ENCODE measurements at places on chromosomes 6 and 20. TPM values are rescaled to one million over a fixed set of nuclear protein-coding genes. Genes with fewer than 3 reads are reported as not detected.

GRCh38 chr6:144158133-144158532, 7.8 kb downstream of the STX11 start:
- peak; percentile 93 for DNase-seq

- DNase-seq, result no peak
Measured at GRCh38 chr6:152821525-152821924, 70.9 kb downstream of the VIP start.

DNA sequence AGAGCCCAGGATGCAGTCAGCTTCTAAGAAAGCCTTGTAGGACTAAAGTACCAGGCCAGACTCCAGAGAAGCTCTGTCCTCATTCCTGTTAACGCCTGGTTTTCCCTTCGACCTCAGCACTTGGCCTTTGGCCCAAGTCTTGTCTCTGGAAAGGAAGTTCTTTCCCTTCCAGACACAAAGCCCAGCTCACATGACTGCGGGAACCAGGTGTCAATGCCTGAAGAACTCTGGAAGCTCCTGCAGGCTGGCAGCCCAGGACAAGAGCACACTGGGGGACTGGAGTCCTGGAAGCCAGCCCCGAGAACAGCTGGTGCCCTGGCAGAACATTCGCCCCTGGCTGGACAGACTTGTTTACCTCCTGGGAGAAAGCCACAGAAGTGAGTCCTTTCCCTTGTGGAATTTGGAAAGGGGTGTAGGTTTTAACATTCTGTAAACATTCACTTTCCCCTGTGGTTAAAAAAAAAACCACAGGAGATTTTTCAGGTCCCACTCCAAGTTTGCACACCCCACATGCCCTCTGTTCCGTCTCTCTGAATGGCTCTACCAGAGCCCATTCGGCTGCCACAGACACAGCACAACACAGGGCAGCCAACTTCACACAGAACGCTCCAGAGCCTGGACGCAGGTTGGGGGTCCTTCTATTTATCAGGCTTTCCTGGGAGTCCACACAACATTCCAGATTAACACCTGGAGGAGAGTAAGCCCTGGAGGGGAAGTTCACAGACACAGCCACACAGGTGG, 18.1 kb downstream of the ACSS1 start:
- DNase-seq, result peak; percentile 12

DNA sequence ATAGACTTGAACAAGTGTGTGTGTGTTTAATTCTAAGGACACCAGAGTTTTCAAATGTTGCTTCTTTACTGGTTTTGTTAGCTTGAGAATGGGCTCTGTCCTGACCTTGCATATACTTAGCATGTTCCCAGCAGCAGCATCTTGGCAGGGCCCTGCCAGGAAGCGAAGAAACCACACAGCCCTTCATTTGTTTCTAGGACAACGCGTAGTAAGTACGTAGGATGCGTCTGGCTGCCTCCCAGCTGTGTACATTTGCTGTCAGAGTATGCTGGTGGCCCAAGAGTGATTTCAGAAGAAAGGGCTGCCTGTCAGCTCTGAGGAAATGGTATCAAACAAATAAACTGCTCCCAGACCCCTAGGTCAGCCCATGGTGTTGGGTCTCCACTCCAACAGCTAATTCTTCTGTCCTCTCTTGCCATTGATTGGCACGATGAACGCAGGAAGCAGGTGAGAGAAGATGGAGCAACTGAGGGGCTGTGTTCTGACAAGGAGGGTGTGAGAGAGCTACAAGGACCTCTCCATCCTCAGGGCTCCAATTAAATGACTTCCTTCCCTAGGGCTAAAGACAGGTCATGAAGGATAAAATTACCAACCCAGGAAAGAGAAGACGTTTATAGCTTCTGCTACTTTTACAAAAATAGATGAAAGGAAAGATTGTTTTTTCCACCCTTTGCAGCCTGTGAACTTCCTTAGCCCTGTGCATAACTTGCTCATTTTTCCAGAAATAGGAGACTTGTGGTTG, 55.9 kb upstream of the HDDC2 start:
- DNase-seq, result no peak

DNA sequence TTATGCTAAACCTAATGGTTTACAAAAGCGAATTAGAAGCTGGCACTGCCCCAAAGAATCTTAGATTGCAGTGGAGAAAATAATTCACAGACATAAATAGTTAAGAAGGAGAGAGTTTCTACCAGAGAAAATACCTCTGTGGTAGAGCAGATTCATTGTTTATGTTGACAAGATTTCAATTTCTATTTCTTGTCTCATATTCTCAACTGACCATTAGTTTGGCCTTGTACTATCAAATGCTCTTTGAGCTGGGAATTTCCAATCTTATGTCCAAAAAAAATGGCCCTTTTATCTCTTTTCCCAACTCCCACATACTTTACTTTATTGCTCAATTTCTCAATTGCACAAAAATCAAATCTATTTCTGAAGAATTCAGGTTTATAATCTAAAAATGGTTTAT, 804.1 kb upstream of the CITED2 start:
- DNase-seq, result no peak

DNA sequence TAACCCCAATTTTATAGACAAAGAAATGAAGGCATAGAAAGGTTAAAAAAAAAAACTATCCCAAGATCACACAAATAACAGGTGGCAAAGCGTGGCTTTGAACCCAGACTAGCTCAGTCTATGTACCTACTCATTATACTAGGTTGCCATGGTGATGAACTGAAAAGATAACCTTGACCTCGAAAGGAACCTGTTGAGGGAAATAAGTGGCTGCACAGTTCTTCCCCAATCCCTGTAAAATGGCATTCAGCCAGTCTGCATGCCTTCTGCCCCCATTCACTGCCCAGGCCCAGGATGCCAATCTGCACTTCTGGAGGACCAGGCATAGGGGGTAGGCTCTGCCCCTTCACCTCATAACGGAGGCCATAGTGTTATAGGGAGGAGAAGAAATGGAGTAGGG, 295.2 kb downstream of the PTPRT start:
- DNase-seq, result no peak

DNA sequence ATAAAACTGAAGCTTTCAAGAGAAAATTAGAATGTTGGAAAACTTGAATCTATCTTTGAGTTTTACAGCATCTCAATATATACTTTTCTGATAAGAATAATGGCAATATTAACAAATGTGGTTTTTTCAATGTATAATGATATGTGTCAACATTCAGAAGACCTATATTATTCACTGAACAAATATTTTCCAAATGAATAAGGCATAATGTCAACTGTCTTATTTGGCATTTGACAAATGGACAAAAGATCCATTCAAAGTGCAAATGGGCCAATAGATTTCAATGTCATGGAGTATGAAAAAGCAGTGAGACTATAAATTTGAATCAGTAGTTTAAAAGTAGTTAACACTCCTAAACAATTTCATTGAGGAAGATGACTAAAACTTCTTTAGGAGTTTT, 20.9 kb downstream of the LMBRD1 start:
- DNase-seq, result no peak

GRCh38 chr6:17036065-17036393, 65.8 kb upstream of the STMND1 start:
- no peak for DNase-seq

DNA sequence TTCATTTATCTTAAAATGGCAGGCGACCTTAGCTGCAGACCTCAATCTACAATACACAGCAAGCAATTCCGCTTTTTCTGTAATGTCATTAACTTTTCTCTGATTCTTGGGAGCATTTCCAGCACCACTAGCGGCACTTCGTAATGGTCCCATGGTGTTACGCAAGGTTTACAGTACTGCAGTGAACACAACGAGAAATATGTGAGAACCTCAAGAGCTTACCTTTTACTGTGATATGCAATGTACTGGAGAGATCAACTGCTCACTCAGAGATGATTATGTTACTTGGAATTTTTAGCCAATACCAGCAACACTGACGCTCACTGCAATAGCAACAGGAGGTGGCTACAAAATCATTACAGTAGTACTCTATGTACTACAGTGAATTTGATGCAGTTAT, 2.8 kb upstream of the CEP43 start:
- DNase-seq, result no peak

DNA sequence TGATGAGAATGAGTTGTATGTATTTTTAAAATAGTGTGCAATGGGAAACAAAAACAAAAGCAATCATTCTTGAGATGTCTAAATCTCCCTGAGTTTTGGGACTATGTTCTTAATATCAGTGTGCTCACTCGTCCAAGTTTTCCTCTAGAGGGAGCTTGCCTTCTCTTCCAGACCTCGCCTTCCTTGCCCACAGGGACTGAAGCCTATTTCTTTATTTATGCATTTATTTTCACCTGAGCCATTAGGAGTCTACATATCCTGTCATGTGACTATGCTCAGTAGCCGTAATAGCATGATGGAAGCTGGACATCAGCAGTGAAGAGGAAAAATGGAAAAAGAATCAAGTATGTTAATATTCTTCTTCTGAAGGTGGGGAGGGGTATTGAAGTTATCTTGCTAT, 131.2 kb downstream of the SH3BGRL2 start:
- no peak for DNase-seq

DNA sequence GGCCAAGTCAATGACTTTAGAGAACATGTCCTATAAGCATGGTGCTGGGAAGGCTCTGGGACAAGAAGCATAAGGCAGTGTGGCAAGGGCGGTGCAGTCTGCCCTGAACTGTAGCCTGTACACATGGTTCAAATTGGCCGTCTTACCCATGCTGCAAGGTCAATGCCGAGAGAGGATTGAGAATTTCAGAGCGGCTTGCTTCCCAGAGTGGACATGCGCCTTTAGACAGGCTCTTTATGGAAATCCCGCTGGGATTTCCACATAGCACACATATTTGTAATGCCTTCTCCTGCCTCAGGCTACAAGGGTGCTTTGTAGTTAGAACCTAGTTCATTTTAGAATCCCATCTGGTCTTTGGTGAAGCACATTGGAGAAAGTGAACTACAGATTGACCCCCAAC, 36.1 kb upstream of the CEP162 start:
- DNase-seq, result no peak

GRCh38 chr6:151276112-151276740, 36.5 kb downstream of the AKAP12 start:
- no peak for DNase-seq

DNA sequence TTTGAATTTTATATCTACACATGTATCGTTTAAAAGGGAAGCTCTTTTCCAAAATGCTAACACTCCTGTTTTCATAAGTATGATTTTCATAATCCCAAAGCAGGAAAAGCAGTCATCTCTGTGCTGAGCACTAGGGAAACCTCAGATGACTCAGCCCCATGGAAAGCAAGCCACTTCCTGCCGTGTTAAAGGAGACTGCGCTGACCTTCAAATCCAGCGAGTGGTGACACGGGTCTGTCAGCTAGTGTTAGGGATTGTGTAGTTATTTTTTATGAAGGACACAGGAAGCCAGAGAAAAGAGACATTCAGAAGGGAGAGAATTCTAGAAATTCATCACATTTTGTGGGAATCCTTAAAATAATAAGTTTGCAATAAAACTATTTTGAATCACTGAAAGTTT, 57.0 kb upstream of the CD93 start:
- peak; percentile 63 for DNase-seq

- DNase-seq, result no peak
Measured at GRCh38 chr6:113856375-113856624, 845 bp upstream of the MARCKS start.

GRCh38 chr20:41141153-41141815, 3.9 kb downstream of the PLCG1 start:
- no peak for DNase-seq

DNA sequence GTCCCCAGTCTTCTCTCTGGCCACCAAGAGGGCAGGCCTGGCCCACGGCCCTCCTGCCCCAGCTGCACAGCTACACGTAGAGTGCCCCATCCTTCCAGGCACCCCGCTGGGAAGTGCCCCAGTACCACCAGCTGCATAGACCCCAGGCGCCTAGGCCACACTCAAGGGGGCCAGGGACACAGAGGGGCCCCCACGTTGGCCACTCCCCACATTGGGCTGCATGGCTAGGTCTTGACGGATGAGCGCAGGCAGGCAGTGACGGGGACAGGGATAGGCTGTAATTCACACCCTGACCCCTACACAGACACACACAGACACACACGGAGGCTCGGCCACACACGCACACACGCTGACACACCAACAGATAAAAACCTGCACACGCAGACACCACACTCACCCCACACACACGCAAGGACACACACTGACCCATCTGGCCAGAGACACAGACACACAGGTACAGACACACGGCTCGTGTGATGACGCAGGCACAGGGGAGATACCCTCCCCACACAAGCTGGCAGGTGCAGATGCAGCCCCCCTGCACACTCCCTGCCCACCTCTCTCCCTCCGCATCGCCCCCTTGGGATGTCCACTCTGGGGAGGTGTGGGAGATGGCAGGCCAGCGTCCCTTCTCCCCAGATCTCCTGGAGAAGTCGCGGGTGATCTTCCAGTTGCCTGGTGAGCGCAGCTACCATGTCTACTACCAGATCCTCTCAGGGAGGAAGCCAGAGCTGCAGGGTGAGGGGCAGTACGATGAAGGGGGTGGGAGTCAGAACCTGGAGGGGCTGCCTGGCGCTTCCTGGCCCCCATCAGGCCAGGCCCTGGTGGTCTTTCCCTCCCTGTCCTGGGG, 30.0 kb downstream of the MYH7B start:
- no peak for DNase-seq

DNA sequence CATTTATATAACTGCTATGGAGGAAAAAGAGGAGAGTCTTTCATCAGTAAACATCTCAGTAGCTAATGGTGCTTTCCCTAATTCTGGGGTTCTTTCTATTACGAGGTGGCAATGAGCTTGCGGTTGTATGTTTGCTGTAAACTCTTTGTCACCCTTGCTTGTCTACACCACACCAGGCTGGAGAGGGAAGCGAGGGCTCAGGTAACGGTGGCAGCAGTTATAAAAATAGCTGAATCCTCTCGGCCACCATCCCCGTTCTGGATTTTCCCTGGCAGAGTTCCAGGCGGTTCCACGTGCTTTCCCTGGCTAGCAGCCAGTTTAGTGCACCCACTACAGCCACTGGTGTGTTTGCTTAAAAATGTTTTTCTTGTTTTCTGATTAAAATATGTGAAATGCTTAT, 39.0 kb downstream of the MAS1 start:
- DNase-seq, result no peak

- DNase-seq, result no peak
Measured at GRCh38 chr6:5896476-5897200, 110.1 kb downstream of the NRN1 start.

DNA sequence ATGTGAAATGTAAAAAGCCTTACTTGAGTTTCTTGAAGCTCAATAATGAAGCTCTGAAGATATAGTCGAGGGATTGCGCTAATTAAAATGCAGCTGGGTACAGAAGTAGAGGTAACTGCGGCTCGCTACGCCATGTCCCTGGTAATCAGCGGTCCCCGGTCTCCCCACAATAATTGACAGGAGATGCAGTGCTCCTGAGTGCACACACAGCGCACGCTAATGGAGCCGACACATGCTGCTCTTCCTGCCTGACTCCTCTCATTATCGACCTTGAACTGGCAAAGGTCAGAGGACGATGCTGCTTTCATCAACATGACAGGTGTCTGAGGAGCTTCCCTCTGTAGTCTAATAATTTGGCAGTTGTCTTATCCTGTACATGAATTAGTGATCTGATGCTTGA, 365.9 kb downstream of the RNF144B start:
- no peak for DNase-seq

GRCh38 chr20:3900187-3900604, 11.0 kb downstream of the PANK2 start:
- no peak for DNase-seq

- DNase-seq, result no peak
Measured at GRCh38 chr6:53074347-53074746, 9.1 kb downstream of the FBXO9 start.

ENPP5 gene
- total RNA-seq, result 0.94 TPM

DDO gene
- total RNA-seq, result 0.53 TPM

PPIL6 gene
- total RNA-seq, result 0.29 TPM

FUT9 gene
- not detected for total RNA-seq

AKAP12 gene
- total RNA-seq, result 5.3 TPM

TRAPPC3L gene
- total RNA-seq, result 0.06 TPM

ESR1 gene
- total RNA-seq, result not detected

C20orf144 gene
- not detected for total RNA-seq

SPO11 gene
- total RNA-seq, result not detected

Data from SJSA1 (cell line).